ENCODE measurements at places on chromosomes 16 and 17.

DNA sequence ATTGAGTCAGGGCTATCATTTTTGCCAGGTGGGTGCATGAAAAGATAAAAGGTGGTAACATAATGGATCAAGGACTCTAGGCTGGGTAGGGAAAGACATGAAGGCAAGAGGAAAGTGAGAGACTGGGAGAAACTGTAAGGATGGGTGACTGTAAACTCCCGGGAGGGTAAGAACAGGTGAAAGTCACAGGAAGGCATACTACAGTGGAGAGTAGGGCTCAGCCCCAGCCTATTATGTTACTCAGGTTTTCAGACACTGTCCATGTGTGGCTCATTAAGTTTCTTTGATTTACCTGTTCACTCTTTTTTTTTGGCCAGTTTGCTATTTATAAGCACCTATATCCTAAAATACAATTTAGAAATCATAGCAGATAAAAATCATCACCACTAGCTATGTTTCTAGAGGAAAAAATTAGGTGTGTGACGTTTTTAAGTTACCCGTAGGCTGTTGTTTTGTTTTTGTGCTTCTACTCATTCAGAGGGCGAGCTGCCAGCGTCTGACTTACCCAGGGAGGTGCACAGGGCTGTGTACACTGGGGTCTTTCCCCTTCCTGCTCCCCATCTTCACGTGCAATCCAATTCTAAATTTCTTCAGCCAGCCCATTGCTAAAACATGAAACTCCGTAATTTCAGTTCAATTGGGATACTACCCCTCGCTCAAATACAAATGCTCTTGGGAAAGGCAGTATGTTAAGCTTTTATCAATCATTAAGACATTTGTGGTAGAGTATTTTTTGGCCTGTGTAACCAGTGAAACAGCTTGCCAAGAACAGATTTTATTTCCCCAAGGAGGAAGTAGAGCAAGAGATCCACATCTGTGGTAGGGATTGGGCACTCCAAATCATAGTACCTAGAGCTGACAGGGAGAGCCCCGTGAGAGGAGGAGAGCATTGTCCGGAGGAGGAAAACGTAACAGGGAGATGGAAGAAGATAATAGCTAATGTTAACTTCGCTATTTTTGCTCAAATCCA lies 21.7 kb upstream of the VWA3A start:
- no peak for DNase-seq

- DNase-seq, result no peak
Observed at GRCh38 chr17:44273607-44274006, 5.7 kb upstream of the SLC4A1 start.

DNA sequence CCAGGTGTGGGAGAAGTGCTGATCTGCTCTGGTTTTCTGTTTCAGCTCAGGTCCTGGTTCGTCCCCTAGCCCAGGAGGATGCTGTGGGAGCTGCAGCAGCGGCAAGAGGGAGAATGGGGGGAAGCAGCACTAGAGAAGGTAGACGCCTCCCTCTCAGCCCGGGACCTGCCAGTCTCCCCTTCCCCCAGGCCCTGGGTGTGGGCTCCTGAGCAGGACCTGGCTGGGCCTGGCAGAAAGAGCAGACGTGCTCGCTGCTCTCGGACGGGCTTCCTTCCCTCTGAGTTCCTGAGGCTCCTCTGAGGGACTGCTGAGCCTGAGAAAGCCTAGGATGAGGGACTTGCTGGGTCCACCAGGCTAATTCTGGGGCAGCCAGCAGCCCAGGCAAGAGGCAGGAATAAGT lies 3.1 kb downstream of the PRCD start:
- no peak for DNase-seq

- DNase-seq, result no peak
Observed at GRCh38 chr17:68843522-68843921, 111.7 kb downstream of the ABCA8 start.

DNA sequence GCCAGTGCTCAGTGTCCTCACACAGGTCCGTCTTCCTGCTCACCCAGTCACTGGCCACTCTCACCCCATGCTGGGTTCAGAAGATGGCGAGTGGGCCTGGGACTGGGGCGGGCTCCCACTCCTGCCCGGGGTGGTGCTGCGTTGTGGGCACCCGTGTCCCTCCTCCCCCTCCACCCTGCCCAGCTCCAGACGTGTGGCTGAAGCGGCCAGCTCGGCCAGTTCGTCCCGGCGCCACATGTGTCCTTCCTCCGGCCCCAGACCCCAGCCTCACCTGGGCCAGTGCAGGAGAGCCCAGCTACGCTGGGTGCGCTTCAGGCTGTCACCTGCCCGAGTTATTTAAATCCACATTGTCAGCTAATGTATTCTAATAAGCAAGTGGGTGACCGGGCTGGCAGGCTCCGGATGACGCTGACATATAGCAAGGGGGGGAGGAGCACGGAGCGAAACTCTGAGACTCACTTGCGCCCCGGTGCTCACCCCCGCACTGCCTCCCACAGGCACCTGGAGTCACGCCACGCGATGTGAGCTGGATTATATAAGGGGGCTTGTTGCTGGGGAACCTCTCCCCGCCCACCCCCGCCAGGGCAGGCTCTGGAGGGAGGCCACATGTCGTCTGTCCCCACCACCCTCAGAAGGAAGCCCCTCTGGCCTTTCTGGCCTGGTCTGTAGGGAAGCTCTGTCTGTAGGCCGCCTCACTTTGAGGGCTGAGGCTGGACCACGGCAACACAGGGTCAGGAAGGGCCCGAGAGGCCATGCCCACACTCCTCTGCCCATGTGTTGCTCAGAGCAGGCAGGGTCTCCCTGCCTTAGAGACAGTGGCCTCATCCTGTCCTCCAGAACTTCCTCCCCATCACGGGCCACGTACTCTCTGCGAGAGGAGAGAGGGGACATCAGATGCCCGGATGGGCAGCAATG lies 7.1 kb upstream of the BAIAP2 start:
- no peak for DNase-seq

GRCh38 chr17:72038427-72038826 lies 82.4 kb upstream of the SOX9 start:
- no peak for DNase-seq

- no peak for DNase-seq
Observed at GRCh38 chr17:53142890-53143289, 679.8 kb upstream of the KIF2B start.

- DNase-seq, result no peak
Observed at GRCh38 chr17:27153005-27153404, 140.9 kb upstream of the WSB1 start.

DNA sequence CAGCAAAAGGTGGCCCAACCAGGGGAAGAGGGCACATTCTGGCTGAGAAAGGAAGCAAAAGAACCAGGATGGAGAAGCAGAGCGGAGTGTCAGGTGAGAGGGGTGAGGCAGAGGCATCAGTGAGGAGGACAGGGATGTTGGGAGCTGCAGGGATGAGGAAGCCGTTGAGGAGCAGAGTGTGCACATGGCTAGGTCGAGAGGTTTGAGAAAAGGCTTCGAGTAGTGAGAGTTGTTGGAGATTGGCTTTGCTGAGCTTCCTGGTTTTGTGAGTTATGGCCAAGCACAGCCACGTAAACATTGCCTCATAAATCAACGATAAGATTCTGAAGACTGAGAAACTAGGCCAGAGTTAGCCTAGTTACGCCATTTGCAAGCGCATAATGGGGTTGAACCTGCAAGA lies 26.9 kb downstream of the DNAH2 start:
- DNase-seq, result no peak

DNA sequence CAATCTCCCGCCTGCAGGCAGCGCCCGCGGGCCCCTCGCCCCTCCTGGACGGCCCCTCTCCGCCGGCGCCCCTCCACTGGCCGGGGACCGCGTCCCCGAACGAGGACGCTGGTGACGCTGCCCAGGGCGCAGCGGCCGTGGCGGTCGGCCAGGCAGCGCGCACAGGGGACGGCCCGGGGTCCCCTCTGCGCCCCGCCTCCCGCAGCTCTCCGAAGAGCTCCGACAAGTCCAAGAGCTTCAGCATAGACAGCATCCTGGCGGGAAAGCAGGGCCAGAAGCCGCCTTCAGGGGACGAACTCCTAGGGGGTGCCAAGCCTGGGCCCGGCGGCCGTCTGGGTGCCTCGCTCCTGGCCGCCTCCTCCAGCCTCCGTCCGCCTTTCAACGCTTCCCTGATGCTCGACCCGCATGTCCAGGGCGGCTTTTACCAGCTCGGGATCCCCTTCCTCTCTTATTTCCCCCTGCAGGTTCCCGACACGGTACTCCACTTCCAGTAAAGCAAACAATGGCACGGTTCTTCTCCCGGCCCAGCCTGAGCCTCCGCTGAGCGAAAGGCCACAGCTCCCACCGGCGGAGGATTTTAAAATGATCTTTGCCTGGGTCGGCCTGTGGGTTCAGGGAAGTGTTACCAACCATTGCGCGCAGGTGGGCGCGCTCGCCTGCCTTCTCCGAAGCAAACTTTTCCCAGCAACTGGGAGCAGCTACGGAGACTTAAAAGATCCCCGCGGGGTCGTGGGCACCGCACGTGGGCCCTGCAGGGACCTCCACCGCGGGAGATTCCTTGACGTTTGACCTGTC lies 1.1 kb downstream of the FOXL1 start:
- no peak for DNase-seq

DNA sequence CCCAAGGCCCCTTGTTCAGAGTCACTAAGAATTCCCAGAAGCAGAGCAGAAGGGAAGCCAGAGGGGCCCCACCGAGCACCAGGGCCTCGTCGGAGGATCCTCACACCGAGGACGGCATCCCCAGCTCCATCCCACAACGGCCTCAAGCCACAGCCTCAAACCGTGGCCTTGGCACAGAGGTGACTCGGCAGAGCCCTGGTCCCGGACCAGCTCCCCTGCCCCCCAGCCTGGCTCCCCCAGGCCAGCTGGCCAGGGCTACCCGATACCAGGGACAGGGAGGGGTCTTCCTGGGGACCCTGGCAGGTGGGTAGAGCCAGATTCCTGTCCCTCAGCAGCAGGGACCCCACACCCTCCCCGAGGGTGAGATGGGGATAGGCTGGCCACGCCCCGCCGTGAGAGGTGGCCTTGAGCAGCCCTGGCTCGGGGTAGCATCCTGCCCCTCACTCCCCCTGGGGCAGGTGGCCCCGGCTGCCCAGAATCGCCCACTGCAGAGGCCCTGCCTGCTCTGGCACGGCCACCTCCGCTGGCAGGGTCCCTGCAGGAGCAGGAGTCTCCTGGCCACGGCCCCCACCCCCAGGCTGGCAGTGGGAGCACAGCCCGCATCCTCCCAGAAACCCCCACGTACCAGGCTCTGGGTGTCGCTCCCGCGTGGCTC lies 5.6 kb upstream of the PVALEF start:
- DNase-seq, result no peak

- no peak for DNase-seq
Observed at GRCh38 chr17:28110184-28110583, 67.7 kb downstream of the NLK start.

DNA sequence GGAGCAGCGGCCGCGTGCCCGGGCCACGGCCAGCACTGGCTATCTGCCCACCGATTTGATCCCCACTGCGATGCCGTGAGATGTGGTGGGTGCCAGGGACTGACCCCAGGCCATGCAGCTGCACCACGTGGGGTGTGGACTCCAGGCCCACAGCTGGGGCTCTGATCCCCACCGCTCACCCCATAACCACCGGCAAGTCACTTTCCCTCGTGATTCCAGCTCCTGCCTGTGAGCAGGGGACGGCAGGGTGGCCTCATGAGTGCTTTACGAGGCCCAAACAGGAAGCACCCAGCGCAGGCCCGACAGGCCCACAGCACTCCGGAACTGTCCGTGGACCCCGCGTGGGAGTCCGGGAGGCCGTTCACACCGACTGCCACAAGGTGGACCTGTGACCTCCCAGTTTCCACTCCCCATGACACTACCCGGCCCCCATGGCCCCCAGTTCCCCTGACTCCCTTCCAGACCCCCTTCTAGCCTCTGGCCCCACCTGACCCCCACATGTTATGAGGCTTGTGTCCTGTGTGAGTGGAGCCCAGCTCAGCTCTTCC lies 616 bp downstream of the PTX4 start:
- DNase-seq, result no peak

DNA sequence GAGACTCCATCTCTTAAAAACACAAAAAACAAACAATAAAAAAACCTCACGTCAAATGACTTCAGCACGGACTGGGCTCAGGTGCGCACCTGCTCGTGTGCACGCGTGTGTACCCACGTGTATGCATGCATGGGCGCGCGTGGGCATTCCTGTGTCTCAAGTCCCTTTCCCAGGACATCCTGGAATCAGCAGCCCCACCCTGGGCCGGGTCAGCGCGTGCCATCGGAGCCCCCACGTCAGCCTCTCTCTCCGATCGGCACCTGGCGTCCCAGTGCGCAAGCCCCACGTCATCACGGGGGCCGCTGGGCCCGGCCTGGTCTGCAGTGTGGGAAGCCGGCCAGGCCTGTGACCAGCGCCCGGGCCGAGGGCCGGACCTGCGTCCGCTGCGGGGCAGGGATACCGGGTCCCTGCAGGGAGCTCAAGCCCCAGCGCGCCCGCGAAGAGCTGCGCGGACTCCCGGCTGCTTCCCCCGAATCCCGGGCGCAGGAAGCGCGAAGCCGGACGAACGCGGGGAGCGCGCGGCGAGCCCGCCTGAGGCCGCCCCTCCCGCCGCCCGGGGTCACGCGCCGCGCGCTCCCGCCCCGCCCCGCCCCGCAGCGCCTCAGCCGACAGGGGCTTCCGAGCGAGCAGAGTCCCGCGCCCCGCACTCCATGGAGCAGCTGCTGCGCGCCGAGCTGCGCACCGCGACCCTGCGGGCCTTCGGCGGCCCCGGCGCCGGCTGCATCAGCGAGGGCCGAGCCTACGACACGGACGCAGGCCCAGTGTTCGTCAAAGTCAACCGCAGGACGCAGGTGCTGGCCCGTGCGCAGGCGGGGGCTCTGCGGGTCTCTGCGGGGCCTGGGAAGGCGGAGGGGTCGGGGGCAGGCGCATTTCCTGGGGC lies at the start of gene FN3K:
Gene FN3K (plus strand): TSS at position 629 of the 880 bp plus-strand sequence. CDS start 22 bp downstream, at position 651.
- DNase-seq, result no peak

DNA sequence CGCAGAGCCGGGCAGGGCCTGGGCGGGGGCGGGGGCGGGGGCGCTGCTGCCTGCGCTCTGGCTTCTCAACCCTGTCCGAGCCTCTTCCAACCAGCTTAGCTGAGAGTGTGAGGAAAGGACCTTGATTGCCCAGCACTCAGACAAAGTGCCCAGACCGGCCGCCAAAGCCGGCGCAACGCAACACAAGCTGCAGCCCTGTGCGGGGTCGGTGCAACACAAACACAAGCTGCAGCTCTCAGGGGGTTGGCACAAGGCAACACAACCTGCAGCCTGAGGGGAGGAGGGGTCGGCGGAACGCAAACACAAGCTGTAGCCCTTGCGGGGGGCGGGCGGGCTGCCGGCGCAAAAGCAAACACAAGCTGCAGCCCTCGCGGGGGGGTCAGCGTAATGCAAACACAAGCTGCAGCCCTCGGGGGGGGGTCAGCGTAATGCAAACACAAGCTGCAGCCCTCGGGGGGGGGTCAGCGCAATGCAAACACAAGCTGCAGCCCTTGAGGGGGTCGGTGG lies 60.0 kb downstream of the KLHDC4 start:
- DNase-seq, result no peak

DNA sequence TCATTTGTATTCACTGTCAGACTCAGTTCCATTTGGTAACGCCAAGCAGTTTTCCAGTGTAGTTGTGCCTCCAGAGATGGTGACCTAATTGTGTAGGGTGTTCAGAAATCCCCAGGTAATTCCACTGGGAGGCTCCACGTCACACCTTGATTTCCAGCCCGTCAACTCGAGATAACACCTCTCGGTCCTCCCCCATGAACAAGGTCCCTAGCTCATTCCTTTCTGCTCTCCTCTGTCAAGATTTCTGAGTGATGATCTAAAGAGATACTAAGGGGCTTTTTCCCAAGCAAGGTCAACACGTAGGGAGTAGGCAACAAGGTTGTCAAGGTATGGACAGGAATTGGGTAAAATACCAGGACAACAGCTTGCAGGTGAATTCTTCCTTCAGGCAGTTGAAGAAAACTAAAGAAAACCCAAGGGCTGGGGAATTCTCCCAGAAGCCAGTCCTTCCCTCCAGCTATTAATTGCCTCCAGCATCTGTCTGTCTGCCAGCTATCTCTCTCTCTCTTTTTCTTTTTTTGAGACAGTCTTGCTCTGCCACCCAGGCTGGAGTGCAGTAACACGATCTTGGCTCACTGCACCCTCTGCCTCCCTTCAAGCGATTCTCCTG lies 31.4 kb downstream of the GPRC5B start:
- DNase-seq, result no peak

All from activated CD8-positive, alpha-beta memory T cell treated with anti-CD3 and anti-CD28 coated beads for 48 hours (primary cell).